Jurkat, Clone E6-1 (cell line): ENCODE measurements at places on chromosomes 3 and 15.

- peak; percentile 32 for DNase-seq
Observed at GRCh38 chr3:63228677-63229076, 49.4 kb upstream of the SYNPR start.

DNA sequence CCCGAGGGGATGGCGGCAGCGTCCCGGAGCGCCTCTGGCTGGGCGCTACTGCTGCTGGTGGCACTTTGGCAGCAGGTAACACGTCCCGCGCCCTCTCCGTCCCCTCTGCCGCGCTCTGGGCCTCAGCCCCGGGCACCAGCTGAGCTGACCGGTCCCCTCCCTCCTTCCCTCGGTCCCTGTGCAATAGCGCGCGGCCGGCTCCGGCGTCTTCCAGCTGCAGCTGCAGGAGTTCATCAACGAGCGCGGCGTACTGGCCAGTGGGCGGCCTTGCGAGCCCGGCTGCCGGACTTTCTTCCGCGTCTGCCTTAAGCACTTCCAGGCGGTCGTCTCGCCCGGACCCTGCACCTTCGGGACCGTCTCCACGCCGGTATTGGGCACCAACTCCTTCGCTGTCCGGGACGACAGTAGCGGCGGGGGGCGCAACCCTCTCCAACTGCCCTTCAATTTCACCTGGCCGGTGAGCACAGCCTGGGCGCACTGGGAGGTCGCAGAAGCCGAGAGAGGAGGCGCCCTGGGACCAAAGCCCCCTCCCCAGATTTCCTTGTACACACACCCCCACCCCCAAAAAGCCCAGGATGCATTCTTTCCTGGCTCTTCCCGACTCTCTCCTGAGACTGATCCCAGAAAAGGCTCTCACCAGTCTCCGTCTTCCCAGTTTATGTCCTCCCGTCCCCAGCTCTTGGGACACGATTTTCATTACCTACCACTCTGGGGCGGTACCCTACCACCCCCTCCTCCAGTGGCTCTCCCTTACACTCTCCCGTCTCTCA, 705 bp downstream of the DLL4 start:
- no peak for DNase-seq

DNA sequence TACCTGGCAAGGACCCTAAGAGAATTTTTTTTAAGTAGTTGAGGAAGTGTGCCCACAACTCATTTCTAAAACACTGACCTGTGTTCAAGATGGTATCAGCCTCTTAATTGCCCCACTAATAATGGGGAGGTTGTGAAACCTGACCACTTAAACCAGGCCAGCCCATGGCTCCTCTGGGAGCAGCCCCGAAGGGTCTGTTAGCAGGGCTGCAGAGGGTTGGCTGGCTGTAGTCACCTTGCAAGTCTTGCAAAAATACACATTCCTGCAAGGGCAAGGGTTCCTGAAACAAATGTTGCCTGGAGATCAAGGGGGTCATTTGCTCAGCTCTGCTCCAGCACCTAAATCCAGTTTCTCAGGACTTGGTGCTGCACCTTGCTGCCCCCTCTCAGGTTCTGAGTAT, 3.2 kb downstream of the IL17RD start:
- DNase-seq = no peak

- DNase-seq = no peak
Observed at GRCh38 chr3:133939463-133939835, 43.8 kb upstream of the RAB6B start.

DNA sequence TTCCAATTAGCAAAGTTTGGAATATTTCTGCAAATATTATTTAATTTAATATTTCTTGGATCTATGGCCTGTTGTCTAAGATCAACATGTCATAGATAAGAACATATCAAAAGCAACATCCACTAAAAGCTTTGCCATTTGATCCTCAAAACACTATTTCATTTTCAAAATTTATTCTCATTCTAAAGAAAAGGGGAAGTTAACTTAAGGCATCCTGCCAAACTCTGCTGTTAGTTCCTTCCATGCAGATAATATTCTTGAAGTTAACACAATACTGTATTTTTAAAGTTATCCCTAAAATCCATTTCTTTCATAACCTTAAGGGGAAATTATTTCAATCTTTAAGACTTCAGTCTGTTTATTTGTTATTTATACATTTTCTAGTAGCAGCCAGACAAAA, 28.2 kb upstream of the GBE1 start:
- no peak for DNase-seq

- DNase-seq = peak; percentile 55
Observed at GRCh38 chr3:72938471-72939265, 50.8 kb downstream of the GXYLT2 start.

- DNase-seq = no peak
Observed at GRCh38 chr3:10949197-10949596, 43.4 kb upstream of the SLC6A1 start.

DNA sequence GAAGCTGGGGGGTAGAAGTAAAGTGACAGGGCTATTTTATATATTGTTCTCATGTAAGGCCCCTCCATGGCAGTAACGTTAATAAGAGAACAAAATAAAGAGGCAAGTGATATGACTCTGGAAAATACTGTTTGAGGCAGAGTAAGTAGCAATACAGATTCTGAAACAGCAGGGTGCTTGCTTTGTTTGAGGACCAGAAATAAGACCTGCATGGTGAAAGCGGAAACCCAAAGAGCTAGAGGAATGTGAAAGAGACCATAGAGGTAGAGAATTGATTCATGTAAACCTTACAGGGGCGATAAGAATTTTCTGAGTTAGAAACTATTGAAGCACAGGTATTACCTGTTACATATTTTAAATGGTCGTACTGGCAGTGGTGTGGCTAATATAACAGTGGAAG, 1517.1 kb downstream of the SI start:
- DNase-seq = no peak
